IPS DF 6.9 (cell line): ENCODE measurements at places on chromosomes 2 and 18.

DNA sequence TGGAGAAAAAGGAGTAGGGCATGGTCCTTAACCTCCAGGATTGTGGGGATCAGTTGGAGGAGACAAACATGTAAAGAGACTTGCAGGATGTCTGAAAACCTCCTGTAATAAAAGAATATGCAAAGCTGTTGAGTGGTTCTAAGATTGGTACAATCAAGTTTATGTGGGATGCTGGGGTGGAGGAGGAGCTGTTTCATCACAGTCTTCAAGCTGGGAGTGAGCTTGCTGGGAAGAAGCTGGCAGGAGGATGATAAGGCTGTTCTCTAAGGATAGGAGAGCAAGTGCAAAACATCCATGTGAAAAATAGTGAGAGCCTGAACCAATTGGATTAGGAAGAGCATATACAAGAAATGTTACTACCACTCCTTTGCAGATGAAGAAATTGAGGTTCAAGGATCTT lies 161.9 kb upstream of the CRIM1 start:
- DNase-seq, result no peak

DNA sequence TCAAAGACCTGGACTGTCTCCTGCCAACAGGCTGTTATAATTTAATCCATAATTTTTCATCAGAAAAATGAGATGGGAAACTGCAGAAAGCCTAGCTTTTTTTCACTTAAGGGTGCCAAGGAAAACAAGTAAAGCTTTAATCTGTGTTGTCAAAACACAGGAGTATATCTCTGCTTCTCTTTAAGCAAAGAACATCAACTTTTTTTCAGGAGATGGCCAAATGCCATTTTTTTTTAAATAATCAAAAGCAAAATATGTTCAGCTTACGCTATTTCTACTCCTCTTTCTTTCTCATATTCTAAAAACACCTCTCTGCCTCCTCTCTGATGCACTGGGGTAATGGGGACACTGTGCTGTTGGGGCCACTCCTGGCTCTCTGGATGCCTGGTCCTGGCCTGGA lies 73.1 kb upstream of the NXPH2 start:
- no peak for DNase-seq

DNA sequence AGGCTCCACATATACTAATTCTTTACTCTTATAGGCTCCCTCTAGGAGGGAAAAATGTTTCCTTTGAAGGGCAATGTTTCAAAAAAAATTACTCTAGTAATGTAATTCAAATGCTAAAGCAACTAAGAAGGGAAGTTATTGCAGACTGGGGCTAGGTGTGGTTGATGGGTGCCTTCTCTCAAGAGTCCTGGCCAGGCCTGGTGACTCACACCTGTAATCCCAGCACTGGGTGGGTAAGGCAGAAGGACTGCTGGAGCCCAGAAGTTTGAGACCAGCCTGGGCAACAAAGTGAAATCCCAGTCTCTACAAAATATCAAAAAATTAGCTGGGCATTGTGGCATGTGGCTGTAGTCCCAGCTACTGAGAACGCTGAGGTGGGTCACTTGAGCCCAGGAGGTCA lies 31.2 kb upstream of the CDKL4 start:
- DNase-seq, result no peak

DNA sequence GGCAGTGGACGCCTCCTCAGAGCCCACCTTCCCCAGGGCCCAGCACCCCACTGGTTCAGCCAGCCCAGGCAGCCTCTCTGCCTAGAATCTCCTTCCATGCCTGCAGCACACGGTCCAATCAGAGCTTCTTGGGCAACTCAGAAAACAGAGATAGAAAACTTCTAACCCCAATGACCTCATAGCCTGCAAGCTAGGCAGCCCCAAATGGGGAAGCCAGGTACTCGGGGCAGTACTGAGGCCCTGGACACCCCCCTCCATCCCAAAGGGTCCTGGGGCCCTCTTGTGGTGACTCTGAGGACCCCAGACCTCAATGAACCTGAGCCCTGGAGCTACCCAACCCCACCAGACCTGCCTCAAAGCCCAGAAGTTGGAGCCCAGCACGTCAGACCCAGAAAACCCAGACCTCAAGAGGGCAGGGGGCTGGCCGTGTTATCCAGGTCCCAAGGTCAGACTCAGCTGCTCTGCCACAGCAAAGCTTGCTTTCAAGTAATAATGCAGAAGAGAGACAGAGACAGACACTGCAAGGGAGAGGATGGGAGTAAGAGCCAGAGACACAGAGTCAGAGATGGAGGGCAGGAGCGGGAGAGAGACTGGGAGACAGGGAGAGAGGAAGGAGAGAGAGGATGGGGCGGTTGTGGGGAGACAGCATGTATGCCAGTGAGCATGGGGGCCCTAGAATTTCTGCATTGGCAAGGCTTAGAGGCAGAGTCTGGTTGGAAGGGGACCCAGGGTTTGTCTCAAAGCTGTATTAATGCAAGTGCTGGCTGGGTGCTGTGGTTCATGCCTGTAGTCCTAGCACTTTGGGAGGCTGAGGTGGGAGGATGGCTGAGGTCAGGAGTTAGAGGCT lies 28.2 kb downstream of the SERTAD2 start:
- no peak for DNase-seq

GRCh38 chr2:77161009-77161408 lies 361.2 kb downstream of the LRRTM4 start:
- no peak for DNase-seq

DNA sequence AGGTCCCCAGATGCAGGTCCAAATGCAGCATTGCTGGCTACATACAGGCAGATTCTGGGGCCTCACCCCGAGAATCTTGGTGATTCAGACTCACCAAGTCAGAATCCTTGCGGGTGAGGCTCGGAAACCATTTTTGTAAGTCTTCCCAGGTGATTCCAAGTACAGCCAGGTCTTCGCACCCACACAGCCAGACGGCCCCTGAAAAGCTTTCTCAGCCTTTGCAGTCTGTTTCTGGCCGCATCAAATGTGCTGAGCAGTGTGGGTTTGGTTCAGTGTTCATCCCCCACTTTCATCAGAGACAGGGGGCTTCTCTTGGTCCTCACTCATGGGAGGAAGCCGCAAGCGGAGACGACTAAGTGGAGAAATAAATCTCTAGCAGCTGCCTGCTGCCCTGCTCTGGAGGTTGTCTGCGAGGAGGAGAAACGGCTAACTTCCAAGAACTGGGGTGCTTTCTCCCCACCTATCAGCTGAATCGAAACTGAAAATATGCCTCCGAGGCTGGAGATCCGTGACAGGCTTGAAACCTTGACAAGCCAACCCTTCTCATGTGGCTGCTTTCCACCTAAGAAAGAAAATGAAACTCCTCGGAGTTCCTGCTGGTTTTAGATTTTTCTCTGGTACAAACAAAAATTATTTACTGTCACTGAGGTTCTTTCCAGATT lies 8.9 kb upstream of the TMEM185B start:
- no peak for DNase-seq

- DNase-seq, result peak; percentile 22
Observed at GRCh38 chr2:59584958-59585357, 968.5 kb downstream of the BCL11A start.

GRCh38 chr2:70767079-70767698 lies 811 bp downstream of the ADD2 start:
- no peak for DNase-seq

DNA sequence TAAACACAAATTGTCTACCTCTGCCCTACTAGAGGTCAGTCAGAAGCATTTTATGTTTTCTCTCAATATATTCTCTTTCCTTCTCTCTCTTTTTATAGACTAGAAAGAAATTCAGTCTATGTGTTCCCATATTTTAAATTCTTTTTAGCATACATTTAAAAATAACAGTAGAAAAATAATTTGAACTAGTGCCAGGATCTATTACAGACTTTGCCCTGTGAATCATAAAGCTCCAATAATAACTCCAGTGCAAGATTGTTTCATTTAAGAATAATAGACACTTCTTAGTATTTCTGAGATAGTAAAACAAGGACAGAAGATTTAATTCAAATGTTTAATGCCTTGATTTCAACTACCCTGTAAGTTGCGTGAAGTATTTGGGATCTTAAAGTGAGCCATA lies 60.1 kb downstream of the ITGB6 start:
- no peak for DNase-seq

- DNase-seq, result no peak
Observed at GRCh38 chr2:232483923-232484627, 3.6 kb downstream of the ECEL1 start.

DNA sequence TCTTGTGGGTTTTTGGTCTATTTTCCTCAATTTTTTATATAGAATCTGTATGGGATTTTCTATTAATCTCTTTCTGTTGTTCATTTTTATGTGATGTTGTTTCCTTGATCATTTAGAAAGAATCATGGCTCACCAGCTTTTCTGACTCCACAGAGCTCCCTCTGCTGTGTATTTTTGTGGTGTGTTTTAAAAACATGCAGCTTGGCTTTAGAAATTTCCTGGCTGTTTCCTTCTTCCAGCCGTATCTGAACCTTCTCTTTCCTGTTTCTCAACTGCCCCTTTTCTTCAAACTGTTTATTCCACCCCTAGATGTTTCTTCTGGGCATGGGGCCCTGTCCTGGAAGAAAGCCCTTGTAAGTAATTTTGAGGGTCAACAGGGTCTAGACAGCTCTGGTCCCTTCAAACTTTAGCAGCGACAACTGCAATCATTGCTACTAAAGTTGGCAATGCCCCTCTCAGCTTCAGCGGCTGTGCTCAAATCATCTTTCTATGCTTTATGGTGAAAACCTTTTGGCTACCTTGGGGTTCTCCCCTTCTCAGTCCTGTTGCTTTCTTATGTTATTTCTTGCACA lies 17.6 kb upstream of the COPS8 start:
- no peak for DNase-seq

- no peak for DNase-seq
Observed at GRCh38 chr2:15826273-15826717, 114.1 kb upstream of the MYCN start.

DNA sequence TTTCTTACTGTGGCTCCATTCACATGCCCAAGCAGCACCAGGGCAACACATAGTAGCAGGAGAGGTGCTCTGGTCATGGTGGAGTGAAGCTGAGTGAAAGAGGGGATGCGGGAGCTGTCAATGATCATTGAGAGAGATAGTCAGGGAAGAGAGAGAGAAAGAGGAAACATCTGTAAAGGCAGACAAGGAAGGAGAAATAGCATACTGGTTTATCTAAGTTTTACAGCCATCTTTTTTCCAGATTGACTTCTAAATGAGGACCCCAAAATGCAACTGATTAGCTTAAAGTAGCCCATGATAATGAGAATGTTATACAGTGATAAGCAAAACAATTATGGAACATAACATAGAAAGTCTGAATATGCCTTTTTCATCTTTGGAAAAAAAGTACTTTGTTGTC lies at the start of gene C2orf66:
Gene C2orf66 (minus strand): TSS at position 96 of the 400 bp plus-strand sequence. CDS start 19 bp downstream, at position 77.
- no peak for DNase-seq

- no peak for DNase-seq
Observed at GRCh38 chr2:8983571-8983970, 19.9 kb downstream of the MBOAT2 start.

GRCh38 chr18:11818486-11819203 lies 32.6 kb upstream of the CHMP1B start:
- no peak for DNase-seq

DNA sequence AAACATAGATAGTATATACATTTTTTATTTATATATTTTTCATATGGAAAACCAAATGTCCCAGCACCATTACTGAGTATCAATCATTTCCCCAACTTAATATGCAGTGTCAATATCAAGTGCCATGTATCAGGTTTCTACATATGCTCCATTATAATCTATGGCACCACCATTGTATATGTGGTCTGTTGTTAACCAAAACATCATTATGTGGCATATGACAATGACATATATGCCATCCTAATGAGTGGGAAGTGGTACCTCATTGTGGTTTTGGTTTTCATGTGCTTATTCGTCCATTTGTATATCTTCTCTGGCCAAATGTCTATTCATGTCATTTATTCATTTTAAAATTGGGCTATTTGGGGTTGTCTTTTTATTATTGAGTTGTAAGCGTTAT lies 9.2 kb downstream of the PTPN18 start:
- DNase-seq, result no peak
